GM13976 (cell line): ENCODE measurements at places on chromosomes 12 and 14.

GRCh38 chr12:43112101-43112920 lies 439.7 kb downstream of the ADAMTS20 start:
- no peak for DNase-seq

DNA sequence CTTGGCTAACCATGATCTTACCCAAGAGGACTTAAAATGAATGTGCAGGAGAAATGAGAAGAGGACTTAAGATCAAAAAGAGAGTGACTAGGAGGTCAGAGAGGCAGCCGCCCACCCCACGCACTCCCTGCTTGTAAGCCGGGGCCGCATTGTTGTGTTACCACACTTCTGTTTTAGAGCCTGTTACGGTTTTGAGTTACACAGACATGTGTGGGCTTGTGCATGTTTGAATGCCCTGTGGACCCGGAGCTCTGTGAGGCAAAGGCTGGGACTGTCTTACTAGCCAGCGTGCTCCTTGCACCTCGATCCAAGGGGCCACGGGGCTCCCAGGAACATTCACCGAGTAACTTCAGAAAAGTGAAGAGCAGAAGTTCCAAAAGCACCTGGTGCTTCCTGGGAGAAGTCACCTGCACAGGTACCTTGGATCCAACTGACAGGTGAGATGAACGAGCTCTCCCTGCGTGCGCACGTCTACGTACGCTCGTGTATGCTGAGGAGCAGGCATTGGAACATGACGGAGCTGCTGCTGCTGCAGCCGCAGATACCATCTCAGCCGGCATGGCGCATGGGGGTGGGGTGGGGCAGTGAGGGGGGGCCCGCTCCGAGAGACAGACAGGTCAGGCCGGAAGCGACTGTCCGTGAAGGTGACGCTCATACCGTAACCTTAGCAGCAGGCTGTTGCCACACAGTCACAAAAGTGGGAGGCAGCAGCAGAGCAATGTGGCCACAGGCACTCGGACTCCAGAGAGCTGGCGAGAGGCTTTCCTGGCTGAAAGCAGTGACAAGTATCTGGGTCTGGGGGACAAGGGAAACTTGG lies 23.7 kb downstream of the SFSWAP start:
- DNase-seq, result no peak

GRCh38 chr14:61381553-61381952 lies 60.2 kb downstream of the PRKCH start:
- no peak for DNase-seq

DNA sequence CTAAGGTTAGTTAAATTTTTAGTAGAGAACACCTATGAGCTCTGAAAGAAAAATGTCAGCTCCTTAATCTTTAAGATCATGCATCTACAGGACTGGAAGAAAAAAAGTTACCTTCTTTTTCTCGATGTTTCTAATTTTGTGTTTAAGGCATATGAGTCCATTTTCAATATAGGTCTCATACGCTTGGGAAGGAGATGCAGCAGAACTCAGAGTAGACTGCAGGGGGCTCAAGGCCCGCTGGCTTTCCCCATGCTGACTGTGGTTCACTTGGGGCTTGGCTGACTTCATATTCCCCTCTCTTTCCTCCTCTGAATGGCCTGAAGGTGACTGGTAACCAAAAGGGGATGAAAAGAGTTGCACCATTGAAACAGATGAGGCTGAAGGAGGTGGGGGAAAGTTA lies 1.5 kb downstream of the CAPRIN2 start:
- DNase-seq, result no peak

- no peak for DNase-seq
Measured at GRCh38 chr12:70646850-70647249, 9.6 kb upstream of the PTPRB start.

GRCh38 chr12:53288322-53288721 lies 7.0 kb upstream of the PFDN5 start:
- DNase-seq, result no peak

DNA sequence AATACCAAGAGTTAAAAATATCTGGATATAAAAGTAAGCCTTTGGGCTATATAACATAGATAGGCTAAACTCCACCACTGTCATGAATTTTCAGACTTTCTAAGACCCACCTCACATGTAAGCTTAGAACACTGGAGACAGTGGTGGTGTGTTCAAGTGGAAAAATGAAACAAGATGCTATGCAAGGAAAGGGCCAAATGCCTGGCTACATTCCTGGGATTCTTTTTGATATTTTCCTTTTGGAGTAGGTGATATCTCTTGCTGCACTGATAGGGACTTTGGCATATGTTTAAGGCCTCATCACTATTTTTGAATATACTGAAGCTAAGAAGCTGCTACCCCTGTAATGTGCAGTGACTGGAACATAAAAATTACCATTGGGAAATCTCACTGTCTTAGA lies 341.3 kb downstream of the SLC16A7 start:
- DNase-seq, result no peak

GRCh38 chr12:26987634-26988424 lies 26.4 kb downstream of the TM7SF3 start:
- DNase-seq, result peak; percentile 28

GRCh38 chr14:95695913-95696312 lies 9.7 kb downstream of the TCL1B start:
- DNase-seq, result no peak
